Stimulated activated CD8-positive, alpha-beta memory T cell treated with anti-CD3 and anti-CD28 coated beads, Interleukin-7, amount 100 ng/mL, for 1 hour (primary cell): ENCODE measurements at places on chromosomes 4 and X.
A peak's percentile ranks its signal among the peaks of the same experiment; 100 is the strongest.

DNA sequence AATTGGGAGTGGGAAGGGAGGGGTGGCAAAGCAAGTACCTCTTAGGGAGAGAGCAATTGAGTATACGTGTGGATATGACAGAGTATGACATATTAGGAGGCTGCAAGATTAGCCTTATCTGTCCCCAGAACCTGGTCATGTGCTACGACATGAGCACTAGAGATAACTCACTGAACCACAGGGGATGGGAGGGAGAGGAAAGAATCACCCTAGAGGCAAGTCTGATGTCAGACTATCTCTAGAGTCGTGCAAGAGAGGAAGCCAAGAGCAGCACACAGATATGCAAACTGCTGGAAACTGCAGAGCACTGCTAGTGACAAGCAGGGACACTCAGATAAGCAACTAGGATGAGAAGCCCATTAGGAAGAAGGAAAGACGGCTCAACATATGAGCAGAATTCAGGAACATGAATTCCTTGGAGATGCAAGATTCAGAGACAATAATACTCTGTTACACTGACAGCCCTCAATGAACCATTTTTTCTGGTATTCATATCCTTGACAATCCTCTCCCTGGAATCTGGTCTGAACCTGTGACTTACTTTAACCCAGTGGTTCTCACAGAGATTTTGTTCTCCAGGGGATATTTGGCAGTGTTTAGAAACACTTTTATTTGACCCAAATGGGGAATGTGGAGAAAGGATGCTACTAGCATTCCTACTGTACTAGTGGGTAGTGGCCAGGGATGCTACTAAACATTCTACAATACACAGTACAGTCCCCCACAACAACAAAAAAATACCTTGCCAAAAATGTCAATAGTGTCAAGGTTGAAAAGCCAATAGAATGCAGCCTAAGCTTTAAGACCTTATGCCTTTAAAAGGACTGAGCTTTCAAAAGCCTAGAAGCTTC lies 84.0 kb upstream of the BMP2K start:
- no peak for DNase-seq

- no peak for DNase-seq
These were observed 181.6 kb downstream of the LARP7 start for GRCh38 chr4:112818594-112818965.

DNA sequence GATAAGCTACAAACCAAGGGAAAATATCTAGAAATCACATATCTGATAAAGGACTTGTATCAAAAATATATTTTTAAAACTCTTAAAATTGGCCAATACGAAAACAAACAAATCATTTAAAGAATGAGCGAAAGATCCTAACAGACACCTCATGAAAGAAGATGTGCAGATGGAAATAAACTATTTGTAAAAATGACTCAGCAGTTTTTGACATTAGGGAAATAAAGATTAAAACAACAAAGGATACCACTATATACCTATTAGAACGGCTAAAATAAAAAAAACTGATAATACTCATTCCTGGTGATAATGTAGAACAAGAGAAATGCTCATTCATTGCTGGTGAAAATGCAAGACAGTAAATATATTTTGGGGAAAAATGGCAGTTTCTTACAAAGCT lies 506.4 kb downstream of the KLHL4 start:
- no peak for DNase-seq

- no peak for DNase-seq
These were observed 48.5 kb downstream of the ZCCHC12 start for GRCh38 chrX:118872102-118872566.

DNA sequence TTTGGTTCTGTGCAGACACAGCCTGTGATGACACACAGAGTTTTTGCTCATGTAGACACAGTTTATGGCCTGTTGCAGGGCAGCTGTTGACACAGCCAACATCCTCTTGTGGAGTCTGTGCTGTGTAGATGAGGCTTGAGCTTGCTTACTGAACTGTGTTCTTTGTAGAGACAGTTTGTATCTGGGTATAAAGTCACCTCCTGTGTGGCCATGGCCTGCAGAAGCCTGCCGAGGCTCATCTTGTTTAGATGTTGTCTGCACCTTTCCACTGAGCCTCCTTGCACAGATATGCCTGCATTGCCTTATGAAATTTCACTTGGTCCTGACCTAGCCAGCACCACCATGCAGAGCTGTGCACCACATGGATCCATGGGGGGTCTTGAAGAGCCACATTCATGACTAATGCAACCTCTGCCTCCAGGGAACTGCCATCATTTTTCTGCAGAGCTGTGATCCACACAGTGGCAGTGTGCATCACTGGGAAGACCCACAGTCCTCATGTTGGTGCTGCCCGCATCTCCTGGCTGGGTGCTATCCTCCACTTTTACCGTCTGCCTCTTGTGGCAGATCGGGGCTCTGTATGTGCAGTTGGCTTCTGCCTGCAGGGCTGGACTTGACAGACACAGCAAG lies 198.0 kb upstream of the MAMLD1 start:
- no peak for DNase-seq

GRCh38 chr4:104117776-104118175 lies 376.9 kb downstream of the CXXC4 start:
- DNase-seq = no peak

- DNase-seq = no peak
These were observed 46.2 kb downstream of the NEK1 start for GRCh38 chr4:169566021-169566818.

DNA sequence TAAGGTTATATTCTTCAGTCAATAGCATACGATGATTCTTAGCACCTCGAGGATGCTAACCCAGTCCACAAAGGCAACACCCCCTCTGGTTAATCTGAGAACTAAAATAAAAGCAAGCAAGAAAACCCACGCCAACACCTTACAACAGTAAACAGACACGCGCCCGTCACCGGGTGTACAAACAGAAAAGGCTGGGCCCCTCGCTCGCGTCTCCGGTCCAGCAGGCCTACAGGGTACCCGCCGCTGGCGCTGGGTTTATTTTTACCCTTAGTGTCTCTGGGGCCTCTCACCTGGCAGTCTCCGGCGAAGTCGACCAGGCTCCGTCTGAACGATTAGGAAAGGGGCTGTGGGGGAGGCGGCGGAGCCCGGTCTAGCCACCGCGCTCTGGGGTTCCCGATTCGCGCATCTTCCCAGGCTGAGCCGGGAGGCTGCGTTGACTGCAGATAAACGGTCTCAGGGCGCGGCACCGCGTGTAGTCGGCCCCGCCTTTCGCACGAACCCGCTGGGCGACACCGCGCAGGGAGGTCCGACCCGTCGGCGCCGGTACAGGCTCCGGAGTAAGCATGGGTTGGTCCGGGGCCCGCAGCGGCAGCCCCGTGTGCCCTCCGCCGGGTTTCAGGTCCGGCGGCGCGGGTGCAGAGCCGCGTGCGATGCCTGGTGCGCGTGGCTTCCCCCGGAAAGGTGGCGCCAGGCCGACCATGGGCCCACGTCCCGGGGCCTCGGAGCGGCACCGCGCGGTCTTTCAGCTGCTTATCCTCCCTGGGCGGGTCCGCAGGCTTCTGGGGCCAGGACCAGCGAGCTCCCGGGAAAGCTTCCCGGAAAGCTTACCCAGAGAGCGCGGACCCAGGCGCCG lies 441 bp downstream of the SLC9B2 start:
- DNase-seq = peak; percentile 36

GRCh38 chr4:6242271-6243029 lies 27.2 kb upstream of the WFS1 start:
- DNase-seq = no peak
